ENCODE measurements at places on chromosomes 12 and 14.

- peak; percentile 12 for DNase-seq
These were observed at the start of gene SOCS2 for GRCh38 chr12:93571925-93572711. Gene SOCS2, plus strand, starts transcription at chr12:93572675. Its CDS starts 223 bp downstream, at chr12:93572898.

- DNase-seq, result no peak
These were observed 23.8 kb upstream of the STRAP start for GRCh38 chr12:15858353-15858752.

DNA sequence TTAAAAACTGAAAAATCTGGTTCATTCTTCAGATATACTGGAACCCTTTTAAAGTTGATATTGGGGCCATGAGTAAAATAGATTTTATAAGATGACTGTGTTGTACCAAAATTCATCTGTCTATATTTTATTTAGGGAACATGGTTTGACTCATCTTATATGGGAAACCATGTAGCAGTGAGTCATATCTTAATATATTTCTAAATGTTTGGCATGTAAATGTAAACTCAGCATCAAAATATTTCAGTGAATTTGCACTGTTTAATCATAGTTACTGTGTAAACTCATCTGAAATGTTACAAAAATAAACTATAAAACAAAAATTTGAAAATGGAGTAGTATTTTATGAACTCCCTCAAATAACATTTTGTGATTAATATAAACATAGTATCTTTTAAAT lies 14.2 kb downstream of the PTGER2 start:
- DNase-seq, result no peak

DNA sequence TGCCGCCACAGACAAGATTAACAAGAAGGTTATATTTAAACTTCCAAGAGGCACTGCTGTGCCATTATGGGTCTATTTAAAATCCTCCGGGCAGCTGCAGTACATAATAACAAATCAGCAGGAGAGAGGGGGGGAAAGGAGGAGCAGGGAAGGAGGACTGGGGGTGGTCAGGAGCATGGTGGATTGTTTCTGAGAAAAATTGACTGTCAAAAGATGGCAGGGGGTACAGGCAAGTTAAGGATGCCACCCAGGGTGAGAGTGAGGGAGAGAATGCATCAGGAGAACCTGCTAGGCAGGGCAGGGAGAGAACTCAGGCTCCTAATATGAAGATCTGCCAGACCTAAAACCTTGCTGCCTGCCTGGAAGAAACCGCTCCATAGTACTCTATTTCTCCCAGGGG lies 181.8 kb downstream of the GRIN2B start:
- DNase-seq, result no peak

GRCh38 chr14:80663541-80663940 lies 278.0 kb downstream of the CEP128 start:
- DNase-seq, result no peak

DNA sequence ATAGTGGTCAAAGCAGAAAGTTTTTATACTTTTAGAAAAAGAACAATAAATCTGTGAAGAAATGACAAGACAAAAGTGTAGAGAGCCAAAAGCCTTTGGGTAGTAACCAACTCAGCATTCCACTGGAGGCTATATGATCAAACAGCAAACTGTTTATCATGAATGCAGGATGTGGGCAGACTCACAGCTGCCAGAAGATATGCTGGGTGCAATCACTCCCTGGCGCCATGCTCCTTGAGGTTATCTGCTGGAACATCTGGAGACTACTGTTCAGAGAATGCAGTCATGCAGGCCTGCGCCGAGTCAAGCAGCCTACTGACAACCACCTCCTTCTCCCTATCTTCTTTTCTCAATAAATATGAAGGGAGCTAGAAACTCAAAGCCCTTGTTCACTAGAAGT lies 49.0 kb upstream of the SLC8A3 start:
- no peak for DNase-seq

DNA sequence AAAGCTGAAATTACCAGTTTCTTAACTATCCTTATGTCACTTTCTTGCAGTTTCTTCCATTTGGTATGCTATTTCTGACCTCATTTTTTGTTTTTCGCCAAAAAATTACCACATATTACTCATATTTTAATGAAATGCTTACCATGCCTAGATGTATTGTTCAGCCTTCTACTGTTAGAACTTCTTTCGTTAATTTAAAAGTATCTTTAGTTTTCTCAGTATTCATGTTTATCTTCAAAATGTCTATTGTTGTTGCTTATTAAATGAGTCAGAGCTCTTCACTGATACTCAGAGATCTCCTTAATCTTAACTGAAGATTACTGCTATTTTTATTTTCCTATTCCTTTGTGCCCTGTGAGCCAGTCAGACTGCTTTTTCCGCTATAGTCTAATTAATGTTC lies 20.5 kb downstream of the RAP1B start:
- DNase-seq, result no peak

DNA sequence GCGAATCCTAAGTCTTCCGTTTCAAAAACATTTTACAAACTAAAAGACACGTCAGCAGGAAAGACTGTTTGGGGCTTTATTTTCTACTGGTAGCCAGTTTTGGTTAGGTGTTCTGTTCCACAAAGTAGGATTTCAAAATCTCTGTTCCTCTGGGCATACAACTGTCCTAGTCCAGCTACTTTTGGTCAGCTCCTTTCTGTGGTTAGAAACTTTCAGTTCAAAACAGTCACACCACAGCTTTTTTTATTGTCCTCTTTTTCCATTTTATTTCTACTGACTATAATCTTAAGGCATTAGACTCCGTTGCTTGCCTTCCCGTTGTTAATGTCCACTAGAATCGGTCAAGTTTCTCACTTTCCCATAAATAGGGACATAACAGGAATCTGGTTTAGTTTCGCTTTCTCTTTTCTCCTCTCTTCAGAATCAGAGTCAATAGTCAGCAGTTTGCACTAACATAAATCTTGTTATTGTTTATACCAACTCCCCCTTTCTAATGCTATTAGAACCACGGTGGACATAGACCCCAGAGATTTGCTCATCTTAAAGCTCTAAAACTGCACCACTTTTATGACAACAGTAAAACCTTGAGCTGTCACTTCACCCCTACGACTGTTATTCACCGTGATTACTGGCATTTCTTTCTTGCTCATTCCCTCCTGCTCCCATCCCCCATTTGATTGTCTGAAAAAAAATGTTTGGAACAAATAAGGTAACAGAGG lies 41.5 kb upstream of the NPAS3 start:
- no peak for DNase-seq

GRCh38 chr12:1590221-1590979 lies 4.0 kb downstream of the FBXL14 start:
- DNase-seq, result no peak

GRCh38 chr14:59836116-59836515 lies 34.5 kb downstream of the RTN1 start:
- DNase-seq, result no peak

- DNase-seq, result no peak
These were observed 18.4 kb downstream of the PPP1R1A start for GRCh38 chr12:54569995-54570528.

GRCh38 chr14:23941669-23942068 lies 11.9 kb upstream of the DHRS4 start:
- DNase-seq, result no peak

GRCh38 chr12:68641138-68641537 lies 30.4 kb downstream of the RAP1B start:
- no peak for DNase-seq

DNA sequence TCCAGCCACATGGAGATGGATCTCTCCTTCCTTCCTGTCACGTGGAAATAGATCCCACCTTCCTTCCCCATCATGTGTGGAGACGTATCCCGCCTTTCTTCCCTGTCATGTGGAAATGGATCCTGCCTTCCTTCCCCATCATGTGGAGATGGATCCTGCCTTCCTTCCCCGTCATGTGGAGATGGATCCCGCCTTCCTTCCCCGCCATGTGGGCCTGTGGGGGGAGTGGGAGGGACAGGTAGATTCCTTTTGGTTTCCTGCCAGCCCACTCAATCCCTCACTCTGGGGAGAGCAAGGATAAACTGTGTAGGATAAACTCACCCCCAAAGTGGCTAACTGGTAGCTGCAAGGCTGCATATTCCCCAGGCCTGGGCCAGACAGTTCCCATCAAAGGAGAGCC lies 31.7 kb upstream of the TDRD9 start:
- DNase-seq, result no peak

DNA sequence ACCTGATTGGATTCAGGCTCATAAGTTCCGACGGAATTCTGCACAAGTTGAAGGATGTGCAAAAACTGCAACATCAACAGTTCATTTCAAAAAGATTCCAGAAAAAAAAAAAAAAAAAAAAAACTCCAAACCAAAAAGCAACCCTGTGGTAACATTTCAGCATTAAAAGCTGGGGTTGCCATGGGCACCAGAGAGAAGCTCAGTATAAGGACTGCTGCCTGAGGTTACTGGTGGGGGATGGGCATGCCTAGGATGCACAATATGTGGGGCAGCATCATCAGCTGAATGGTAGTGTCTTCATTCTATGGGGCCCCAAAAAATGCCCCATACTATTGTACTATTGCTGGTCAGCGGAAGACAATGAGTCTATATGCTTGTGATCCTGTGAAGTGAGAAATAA lies 44.7 kb downstream of the MBIP start:
- DNase-seq, result no peak

DNA sequence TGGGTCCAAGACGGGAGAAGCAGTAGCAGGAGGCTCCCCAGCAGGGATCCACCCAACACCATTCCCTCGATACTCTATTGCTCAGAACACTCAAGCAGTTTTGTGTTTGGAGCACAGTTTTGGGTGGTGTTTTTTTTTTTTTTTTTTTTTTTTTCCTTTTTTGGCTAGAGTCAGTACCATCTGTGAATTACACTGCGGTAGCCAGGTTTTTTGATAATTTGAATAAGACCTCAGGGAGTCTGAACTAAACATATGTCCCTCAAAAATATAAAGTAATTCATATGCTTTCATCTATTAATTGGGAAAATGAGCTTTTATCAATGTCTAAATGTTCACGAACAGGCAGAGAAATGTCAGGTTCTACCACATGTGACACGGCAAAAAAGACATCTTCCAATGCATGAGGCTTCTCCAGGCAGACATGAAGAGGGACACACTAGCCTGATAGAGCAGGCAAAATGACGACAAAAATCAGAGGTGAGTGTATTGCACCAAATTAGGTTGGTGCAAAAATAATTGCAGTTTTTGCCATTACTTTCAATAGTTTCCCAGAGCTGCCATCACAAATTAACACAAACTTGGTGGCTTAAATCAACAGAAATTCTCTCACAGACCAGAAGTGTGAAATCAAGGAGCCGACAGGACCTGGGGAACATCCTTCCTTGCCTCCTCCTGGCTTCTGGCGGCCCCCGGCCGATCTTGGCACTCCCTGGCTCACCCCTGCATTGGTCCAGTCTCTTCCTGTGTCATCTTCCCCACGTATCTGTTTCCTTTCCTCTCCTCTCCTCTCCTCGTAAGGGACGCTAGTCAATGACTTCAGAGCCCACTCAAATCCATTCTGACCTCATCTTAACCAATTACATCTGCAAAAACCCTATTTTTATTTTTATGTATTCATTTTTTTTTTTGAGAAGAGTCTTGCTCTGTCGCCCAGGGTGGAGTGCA lies 33.9 kb downstream of the FOXN3 start:
- DNase-seq, result no peak

DNA sequence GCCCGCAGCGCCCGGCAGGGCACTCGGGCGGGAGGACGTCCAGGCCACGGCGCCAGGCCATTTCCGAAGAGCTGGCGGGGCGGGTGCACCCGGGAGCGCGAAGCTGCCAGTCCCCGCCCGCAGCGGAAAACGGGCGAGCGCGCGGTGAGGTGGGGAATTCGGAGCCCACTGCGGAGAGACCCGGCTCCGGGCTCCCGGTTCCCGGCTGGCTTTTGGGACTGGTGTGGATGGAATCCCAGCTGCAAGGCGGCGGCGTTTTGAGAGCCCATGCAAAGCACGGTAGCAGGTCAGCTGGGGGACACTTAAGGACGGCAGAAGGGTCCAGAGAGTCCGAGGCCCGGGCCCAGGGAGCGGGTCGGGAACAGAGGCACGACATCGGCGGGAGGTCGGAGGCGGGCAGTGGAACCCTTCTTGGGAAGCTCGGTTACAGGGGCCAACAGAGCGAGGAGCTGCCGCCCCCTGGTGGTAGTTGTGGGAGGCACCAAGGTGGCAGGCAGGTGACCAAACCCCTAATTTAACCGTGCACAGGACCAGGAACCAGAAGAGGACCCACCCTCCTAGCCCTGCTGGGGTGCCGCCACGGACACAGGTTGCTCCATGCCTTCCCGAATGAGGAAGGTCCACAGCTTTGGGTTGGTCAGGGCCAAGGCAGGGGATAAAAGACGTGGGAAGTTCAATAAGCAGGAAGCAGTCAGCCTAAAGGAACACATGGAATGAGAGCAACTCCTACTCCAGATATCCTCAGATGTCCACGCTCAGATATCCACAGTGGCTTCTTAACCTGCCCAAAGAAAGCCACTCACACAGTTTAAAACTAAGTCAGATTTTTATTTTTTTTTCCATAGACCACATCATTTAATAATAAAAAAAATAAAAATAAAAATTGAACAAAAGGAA lies 685 bp upstream of the CDH24 start:
- peak; percentile 79 for DNase-seq

DNA sequence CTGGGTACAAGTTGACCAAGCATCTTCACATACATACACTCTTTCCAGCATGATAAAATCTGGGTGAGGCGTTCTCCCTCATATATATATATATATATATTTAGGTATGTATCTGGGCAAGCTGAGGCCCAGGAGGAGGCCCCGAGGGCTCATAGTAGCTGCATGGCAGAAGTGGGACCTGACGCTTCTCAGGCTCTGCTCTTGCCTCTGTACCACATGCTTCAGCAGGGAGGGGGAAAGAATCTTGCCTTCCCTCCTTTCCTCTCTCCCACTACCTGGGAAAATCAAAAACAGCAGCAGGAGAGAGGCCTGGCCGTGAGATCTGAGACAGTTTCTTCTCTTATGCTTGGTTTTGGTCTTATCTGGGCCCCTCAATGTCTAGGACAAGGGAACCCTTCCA lies 9.2 kb downstream of the PPP1R1A start:
- no peak for DNase-seq

GRCh38 chr14:69948351-69948750 lies 69.1 kb downstream of the SMOC1 start:
- no peak for DNase-seq

GRCh38 chr12:57694459-57695019 lies 607 bp downstream of the OS9 start:
- no peak for DNase-seq

- DNase-seq, result no peak
These were observed 58.0 kb upstream of the PSMA6 start for GRCh38 chr14:35234012-35234805.

GRCh38 chr12:78035901-78036606 lies 205.4 kb downstream of the NAV3 start:
- DNase-seq, result no peak

GRCh38 chr12:1080520-1081223 lies 89.6 kb downstream of the ERC1 start:
- no peak for DNase-seq

DNA sequence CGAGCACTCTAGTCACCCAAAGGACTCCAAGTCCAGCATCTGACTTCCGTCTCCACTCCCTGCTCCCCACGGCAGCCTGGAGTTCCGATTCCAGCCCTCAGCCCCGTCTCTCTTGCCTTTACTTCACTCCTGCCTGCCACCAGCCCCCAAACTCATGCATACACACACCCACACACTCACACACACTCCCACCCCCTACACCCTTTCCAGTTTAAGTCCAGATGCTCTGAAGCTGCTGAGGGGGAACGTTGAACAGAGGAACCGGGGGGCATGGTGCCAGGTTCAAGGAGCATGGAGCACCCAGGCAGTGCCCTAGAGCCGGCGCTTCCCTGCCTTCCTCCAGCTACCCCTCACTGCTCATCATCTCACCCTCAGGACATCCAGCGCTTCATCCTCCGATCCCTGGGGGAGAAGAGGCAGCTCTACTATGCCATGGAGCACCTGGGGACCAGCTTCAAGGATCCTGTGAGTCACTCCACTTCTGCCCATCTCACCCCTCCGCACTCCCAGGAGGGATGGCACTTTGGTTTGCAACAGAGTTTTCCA lies 3.3 kb downstream of the P3H3 start:
- no peak for DNase-seq

GRCh38 chr12:2963154-2963759 lies 4.1 kb downstream of the TEAD4 start:
- DNase-seq, result no peak

Data from stimulated activated CD4-positive, alpha-beta T cell treated with anti-CD3 and anti-CD28 coated beads, Interleukin-15, amount 100 ng/mL, for 1 hour (primary cell).